Dermis blood vessel endothelial cell (primary cell): ENCODE measurements at places on chromosomes 12 and 14.

GRCh38 chr12:104524034-104524832 lies 67.5 kb downstream of the CHST11 start:
- DNase-seq: no peak

DNA sequence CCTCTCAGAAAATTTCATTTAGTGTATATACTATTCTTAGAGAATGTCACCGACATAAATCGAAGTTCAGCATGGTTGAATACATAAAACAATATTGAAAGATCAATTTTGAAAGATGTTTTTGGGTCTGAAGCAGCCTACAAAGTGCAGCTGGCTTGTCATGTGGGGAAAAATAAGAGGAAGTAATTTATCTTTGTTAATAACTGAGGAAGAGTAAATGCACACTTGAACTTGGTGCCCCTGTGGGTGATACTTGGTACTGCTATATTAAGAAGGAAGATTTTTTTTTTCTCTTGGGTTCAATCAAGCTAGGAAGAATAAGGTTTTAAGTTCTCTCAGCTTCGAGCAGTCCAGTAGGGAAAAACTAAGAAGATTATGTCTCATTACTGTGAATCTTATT lies 661.3 kb downstream of the RPL10L start:
- no peak for DNase-seq

DNA sequence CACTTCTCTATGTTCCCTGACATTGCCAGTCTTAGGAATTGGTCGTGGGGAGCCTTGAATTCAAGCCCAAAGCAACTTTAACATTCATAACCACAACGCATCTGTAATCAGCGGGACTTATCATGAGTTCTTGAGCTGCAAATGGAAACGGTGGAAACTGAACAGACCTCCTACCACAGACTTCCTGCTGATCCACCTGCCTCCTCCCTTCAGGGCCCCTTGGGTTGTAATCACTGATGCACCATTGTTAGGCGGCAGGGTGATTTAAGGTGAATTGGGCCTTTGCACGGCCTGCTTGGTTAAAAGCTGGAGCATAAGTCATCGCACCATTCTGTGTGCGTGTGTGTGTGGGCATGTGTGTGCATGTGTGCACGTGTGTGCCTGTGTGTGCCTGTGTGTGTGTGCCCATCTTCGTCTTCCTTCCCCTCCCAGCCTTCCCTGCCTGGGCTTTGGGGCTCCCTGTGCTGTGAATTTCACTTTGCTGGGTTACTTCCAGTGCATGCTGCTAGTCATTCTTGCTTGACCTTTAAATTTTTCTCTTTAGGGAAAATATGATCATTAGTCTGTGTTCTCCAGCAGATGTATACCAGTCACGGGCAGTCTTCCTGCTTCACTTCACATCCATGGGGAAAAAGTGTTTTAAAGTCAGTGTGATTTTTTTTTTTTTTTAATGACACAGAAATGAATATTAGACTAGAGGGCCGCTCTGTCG lies 29.1 kb downstream of the CHST11 start:
- no peak for DNase-seq

GRCh38 chr12:95848575-95849388 lies 10.0 kb upstream of the SNRPF start:
- DNase-seq: peak; percentile 77

DNA sequence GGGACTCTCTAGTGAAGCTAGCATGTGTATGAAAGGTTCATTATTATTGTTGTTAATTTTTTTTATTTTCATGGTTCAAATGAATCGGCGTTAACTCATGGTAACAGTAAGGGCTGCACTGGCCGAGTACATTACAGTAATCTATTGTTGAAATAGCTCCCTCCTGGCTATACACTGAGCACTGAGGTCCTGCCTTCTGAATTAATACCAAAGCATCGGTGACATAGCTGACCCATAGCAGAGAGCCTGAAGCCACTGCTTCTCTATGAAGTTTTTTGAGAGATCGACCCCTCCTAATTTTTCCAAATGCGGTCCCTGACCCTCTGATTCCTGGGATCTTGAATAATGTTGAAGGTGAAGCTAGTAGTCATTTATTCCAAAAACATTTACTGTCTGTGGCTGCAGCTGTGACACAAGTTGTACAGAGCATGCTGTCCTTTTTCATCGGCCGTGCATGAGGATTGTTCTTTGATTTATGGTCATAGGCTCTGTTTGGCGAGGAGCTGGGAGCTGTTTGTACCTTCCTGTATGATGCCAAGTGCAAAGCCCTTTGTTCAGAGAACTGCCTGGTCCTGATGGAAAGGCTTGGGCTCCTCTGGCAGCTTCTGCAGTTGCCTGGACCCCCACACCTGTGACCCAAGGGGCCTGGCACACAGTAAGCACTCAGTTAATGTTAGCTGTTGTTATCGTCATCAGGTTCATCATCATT lies 486.5 kb downstream of the EGLN3 start:
- DNase-seq: no peak

GRCh38 chr12:100699209-100699608 lies 95.4 kb upstream of the ANO4 start:
- no peak for DNase-seq

DNA sequence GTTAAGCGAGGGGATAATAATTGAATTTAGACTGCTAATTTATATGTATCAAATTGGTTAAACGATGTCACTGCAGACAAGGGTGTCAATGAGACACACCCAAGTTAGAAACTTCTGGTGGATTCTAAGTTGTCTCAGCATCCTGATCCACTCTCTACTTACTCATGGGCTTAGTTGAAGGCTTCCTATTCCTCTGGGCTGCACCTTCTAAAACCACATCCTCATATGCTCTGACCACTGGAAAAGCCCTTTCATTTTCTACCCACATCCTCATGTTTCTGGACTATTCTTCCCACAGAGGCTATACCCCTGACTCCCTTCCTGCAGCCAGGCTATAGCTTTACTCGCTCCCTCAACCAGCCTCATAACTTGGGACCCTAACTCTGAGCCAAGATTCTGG lies 493.8 kb downstream of the VRK1 start:
- no peak for DNase-seq

DNA sequence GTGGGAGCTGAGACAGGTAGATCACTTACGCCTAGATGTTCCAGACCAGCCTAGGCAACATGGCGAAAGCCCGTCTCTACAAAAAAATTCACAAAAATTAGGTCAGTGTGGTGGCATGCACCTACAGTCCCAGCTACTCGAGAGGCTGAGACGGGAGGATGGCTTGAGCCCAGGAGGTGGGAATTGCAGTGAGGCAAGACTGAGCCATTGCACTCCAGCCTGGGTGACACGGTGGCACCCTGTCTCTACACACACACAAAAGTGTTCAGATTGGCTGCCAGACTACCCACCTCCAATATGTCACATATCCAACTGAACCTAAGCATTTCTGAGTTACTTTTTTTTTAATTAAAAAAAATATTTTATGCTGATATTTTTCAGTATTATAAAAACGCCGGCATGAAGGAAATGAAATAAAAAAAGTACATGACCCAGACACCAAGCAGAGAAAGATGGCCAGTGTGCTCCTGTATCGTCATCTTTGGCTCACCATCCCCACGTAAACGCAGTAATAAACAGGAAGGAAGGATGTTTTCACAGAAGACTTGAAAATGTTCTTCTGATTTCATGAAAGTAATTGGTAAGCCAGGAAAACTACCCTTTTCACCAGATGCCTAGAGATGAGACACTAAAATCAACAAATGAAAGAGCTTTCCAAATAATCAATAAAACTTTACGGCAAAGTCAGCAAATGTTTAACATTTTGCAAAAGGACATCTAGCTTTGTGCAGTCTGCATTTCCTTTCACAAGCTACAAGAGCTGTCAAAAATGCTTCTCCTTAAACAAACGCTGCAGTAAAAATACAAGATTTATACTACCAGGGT lies 26.4 kb downstream of the CDC42BPB start:
- DNase-seq: no peak

GRCh38 chr12:56107242-56107641 lies 2.9 kb downstream of the PA2G4 start:
- no peak for DNase-seq

DNA sequence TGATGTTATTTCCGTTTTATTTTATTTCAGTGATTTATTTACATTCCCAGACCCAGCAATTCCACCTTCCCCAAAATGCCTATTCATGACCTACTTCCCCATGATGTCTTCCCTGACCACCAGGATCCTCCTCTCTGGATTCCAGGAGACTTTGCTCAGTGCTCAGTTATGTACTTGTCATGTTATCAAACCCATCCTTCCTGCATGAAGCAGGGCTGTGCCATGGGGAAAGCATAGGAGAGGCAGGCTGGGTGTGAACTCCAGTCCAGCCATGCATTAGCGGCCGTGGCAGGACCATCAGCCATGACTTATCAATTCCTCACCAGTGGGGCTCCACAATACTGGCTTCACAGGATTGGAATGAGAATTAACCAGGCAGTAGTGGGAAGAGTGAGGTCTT lies 57.8 kb downstream of the B4GALNT3 start:
- no peak for DNase-seq

GRCh38 chr14:75226755-75227544 lies 50.5 kb upstream of the TMED10 start:
- DNase-seq: no peak

- no peak for DNase-seq
Measured at GRCh38 chr12:41511247-41511646, 323.1 kb downstream of the PDZRN4 start.

- peak; percentile 31 for DNase-seq
Measured at GRCh38 chr12:53618275-53618674, 7.9 kb downstream of the ATF7 start.

- no peak for DNase-seq
Measured at GRCh38 chr12:90829044-90829443, 125.9 kb downstream of the CCER1 start.

- DNase-seq: no peak
Measured at GRCh38 chr12:124511259-124511985, 56.0 kb downstream of the NCOR2 start.

DNA sequence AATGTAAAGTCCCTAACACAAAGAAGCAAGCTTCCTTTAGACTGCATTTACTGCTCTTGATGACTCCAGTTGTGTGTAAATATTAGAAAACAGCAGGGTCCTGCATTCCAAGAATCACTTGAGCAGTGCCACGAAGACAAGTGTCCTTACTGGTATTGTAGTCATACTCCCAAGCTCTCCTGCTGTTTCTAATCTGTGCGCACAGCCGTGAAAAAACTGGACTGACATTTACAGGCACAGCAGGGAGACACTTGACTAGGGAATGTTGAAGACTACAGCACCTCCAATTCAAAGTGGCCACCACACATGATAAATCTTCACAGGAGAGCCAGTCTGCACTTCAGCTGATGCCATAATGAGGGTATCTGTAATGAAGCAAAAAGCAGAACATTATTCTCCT lies 91.4 kb downstream of the VRK1 start:
- DNase-seq: no peak

DNA sequence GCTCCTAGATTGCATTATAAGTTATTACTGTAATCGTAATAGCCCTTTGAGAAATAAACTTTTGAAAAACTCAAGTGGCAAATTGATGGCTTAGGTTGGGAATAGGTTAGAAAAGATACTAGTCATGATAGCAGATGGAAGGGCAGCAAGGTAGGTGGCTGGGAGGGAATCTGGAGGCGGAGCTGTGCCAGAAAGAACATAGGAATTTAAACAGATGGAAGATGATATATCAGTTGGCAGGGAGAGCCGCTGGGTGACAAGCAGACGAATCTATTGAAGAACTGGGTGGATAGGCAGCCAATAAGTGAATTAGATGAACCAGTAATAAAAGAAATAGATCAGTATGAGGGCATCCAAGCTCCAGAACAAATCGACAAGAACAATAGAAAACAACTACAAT lies 142.1 kb downstream of the CNTN1 start:
- no peak for DNase-seq

- peak; percentile 57 for DNase-seq
Measured at GRCh38 chr14:92539875-92540274, 26.3 kb downstream of the RIN3 start.

- peak; percentile 36 for DNase-seq
Measured at GRCh38 chr14:60637479-60638315, 11.6 kb downstream of the SIX1 start.

DNA sequence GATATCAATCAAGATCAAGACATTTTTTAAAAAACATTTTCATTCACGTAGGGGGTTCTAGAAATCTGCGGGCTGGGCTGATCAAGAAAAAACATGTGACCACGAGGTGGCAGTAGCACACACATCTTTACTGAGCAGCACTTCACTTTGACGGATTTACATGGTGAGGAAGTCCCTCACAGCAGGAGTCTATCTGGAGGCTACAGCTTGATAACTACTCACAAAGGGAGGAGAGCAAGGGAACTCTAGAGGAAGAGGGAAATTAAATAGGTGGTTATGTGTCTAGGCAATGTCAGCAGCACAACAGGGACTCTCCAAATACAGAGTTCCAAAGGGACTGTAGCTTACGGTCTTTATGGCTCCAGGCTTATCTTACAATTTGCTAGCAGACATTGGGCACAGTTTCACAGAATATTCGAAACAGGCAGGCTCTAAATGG lies 248.1 kb downstream of the DPY19L2 start:
- DNase-seq: peak; percentile 86

GRCh38 chr12:114697741-114698565 lies 14.0 kb upstream of the TBX3 start:
- no peak for DNase-seq

- no peak for DNase-seq
Measured at GRCh38 chr14:105937253-105938054, 411.1 kb downstream of the TMEM121 start.

GRCh38 chr14:71474301-71475265 lies 457.6 kb upstream of the RGS6 start:
- DNase-seq: no peak

- DNase-seq: no peak
Measured at GRCh38 chr12:70317781-70318180, 48.3 kb upstream of the KCNMB4 start.

DNA sequence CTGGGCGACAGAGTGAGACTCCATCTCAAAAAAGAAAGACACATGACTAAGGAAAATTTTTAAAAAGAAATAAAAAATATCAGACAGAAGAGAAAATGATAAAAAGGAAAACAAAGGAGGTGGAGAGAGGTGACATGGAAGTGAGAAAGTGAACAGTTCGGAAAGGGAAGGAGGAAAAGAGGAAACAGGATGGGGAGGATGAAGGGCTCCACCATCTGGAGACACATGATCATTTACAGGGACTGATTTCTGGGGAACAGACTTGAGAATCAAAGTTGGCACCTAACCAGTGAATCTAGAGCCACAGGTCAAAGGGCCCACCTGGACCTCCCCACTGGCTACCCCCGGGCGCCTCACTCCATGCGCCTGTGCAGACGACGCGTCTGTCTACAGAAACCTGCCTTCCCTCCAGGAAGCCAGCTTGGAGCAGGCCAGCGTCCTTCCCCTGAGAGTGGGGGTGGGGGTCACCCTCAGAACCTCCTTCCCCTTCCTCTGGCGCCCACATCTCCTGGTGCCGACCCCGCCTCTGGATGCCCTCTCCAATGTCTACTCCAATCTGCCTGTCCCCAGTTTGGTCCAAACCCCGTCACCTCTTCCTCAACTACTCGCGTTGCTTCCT lies 60.5 kb downstream of the AMN start:
- no peak for DNase-seq

DNA sequence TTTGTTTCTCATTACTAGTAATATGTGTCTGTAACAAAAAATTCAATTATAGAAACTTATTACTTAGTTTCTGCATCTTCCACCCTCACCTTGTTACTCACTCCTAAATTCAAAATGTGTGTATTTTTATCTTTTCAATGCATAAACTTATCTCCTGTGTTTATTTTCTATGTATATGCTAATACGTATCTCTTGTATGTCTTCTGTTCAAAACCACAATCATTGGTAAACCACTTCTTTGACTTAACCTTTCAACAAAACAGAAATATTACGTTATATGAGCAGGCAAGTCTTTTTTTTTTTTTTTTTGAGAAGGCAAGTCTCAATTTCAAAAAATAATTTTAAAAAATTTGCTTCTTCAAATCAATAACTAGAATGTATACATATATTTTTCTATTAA lies 39.2 kb upstream of the RPH3A start:
- no peak for DNase-seq
